ENCODE measurements at places on chromosomes 6 and 20. TPM values are rescaled to one million over a fixed set of nuclear protein-coding genes. Genes with fewer than 3 reads are reported as not detected.

SLC17A2 gene
- not detected for total RNA-seq

SRSF12 gene
- total RNA-seq: not detected

CLVS2 gene
- total RNA-seq: not detected

C2 gene
- 0.13 TPM for total RNA-seq

PROKR2 gene
- not detected for total RNA-seq

SEL1L2 gene
- total RNA-seq: not detected

GJA10 gene
- not detected for total RNA-seq
